ENCODE measurements at places on chromosomes 11 and 22.
A peak's percentile ranks its signal among the peaks of the same experiment; 100 is the strongest.

GRCh38 chr22:36145881-36146280 is 14.7 kb downstream of the APOL3 start:
- no peak for DNase-seq

GRCh38 chr11:18773681-18774080 is 17.9 kb downstream of the PTPN5 start:
- no peak for DNase-seq

DNA sequence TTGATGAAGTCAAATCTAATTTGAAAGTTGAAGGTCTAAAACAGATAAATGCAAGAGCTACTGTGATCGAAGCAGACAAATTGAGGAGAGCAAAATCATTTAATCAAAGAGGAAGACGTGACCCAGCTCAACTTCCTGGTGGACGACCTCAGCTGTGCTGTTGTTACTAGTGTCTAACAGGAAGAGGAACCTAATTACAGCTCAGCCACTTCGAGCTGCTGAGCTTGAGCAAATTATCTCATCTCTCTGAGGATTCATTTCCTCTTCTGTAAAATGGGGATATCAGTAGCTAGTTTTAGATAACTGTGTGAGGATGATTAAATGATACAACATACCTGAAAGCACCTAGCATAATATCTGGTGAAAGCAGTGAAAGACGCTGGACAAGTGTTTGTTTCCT is 48.6 kb upstream of the OLFML1 start:
- no peak for DNase-seq

- no peak for DNase-seq
Measured at GRCh38 chr11:68763926-68764657, 12.8 kb upstream of the TESMIN start.

DNA sequence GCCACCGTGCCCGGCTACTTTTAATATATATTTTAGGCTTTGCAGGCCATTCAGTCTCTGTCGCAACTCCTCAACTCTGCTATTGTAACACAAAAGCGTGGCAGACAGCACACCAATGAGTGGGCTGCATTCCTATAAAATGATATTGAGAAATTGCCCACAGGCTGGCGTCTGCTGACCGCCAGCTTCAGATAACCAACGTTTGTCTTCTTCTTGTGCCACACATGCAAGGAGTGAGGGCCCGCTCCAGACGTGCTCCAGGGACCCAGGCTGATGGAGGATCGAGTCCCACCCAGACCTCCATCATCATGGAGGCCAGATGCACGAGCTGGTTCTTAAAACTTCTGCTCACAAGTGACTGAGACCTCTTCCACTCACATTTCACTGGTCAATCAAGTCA is 35.4 kb upstream of the LINC01488 start:
- DNase-seq = no peak

DNA sequence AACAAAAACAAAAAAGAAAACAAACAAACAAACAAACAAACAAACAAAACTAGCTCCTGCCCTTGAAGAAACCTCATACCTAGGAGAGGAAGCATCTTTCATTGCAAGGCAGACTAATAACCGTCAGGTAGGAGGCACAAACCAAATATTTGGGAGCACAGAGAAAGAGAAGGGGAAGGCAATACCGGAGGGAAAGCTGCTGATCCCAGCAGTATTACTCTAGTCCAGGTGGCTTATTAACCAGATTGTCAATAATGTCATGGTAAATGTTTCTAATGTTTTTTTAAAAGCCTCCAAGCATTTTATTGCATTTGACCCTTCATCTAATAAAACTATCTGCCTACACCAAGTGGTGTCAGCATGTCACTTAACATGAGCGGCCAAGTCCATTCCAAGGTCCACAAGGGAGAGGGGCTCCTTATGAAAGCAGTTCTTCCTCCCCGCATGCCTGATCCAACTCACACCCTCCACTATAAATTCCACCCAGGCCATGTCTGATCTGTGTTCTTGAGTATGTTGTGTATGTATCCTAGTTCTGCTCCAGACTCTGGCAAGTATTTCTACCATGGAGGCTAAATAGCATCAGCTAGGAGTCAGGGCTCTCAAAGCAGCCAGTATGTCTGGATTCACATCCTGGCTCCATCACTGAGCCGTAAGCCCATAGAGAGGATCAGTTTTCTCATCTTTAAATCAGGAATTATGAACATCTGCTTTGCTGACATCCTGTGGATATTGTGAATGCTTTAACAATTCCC is 208.1 kb upstream of the TENM4 start:
- no peak for DNase-seq

- no peak for DNase-seq
Measured at GRCh38 chr11:29432719-29433325, 584.0 kb downstream of the KCNA4 start.

DNA sequence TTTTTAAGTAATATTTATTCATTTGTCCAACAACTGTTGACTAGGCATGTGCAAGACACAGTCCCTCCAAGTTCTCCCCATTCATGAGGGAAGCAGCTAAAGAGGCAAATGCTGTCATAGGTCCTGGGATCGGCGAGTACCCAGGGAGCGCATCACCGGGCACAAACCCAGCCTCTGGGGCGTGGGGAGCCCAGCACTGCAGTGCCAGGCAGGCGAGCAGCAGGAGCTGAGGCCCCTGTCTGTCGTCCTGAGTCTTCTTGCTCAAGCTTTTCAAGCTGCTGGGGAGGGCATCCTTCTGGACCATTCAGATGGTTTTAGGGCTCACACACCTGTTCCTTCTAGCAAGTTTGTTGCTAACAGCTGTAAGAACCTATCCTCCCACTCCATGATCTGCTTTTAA is 62.1 kb downstream of the PPFIA1 start:
- DNase-seq = no peak

DNA sequence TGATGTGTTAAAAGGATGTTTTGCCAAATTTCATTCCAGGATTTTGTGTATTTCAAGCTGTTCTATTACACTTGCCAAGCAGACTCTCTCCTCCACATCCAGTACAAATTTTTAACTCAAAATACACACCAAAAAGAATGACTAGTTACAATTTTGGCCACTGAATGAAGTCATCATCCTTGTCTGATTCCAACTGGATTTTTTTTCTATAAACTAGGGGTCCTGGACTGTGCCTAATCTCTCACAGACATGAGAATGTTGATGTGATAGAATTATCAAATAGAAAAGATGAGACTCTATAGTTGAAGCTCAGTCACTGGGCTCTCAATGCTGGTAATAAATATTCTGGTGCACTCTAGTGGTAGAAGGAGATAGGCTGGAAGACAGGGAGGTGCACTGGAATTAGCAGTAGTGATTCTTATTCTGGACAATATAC is 85.8 kb downstream of the FANCF start:
- DNase-seq = no peak

DNA sequence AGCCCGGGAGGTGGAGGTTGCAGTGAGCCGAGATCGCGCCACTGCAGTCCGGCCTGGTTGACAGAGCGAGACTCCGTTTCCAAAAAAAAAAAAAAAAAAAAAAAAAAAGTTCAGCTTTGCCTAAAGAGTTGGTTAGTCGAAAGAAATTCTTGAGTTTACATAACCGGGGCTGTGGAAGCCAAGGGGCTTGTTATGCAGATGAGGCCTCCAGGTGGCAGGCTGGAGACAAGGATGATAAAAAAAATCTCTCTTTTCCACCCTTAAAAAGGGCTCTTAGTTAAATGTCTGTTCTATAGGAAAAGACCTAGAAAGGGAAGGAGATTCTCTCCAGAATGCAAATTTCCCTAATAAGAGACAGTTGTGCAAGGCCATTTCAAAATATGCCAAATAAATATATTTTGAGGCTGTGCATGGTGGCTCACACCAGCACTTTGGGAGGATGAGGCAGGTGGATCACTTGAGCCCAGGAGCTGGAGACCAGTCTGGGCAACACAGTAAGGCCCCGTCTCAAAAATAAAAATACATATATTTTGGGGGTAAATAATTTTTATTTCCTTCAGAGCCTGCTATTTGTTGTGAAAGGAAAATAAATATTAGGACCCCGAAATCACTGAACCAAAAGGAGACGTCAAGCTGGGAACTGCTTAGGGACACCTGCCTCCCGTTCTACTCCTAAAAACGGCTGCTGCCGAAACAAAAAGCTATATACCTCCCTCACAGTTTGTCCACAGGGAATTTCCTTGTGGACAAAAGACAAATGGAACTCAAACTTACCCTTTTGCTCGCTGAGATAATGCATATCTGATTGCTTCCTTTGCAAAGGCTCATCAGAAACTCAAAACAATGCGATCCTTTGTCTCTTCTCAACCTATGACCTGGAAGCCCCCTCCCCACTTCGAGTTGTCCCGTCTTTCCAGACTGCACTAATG is 2.4 kb upstream of the IFITM2 start:
- DNase-seq = peak; percentile 39

DNA sequence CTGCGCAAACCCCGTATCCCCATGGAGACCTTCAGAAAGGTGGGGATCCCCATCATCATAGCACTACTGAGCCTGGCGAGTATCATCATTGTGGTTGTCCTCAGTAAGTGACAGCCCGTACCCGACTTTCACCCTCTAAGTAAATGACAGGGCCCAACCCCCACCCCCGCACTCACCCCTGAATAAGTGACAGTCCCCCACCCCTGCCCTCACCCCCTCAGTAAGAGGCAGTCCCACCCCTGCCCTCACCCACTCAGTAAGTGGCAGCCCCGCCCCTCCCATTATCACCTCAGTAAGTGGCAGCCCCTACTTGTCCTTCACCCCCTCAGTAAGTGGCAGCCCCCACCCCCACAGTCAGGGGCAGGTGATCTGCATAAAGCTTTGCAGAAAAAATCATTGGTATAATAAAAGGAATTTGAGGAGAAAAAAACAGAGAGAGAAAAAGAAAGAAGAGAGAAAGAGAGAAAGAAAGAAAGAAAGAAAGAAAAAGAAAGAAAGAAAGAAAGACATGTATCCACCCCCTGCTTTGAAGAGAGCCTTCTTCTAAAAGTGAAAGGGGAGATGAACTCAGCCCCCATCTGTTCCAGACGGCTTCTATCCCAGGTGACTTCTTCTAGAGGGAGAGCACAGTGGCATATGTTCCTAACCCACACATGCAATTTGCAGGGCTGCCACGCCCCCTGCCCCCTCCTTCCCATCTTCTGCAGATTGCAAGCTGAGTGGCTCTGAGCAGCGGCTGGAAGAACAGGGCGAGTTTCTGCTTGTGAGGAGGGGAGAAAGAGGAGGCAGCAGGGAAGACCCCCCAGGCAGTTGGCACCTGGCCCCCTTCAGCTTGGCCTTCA is 12.5 kb upstream of the SMIM35 start:
- DNase-seq = no peak

DNA sequence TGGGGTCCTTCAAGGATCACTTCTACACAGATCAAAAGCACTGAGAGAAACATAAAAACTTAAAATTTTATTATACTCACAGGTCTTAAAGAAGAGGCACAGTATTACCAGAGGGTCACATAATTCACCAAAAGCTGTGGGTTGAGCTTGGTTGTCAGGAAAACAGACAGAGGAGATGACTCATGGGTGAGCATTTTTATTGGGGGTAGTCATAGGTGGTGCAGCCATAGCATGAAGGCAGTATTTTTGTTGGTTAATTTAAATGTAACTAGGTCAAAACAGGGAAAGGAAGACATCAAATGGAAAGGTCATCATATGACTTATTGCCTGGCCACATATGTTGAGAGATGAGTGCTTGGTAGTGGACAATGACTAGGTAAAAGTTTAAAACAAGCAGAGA is 24.2 kb downstream of the OR5B17 start:
- DNase-seq = no peak

DNA sequence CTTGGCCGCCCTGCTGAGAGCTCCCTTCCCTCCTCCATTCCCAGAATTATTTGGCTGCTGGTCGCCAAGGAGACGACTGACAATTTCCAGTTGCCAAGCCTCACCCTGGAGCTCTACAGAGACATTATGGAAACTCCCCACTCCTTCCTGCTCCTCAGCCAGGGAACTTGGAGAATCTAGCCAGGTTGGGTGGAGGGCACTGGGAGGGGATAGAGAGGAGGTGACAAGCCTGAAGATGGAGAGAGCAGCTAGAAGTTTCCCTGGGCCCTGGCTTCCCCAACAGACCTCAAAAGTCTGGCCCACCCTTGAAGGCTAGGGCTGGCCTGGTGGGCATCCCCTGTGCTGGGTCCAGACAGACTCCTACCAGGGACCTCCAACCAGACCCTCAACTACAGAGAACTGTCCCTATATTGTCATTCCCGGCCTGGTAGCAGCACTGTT is 6.7 kb upstream of the VSIG10L2 start:
- no peak for DNase-seq

DNA sequence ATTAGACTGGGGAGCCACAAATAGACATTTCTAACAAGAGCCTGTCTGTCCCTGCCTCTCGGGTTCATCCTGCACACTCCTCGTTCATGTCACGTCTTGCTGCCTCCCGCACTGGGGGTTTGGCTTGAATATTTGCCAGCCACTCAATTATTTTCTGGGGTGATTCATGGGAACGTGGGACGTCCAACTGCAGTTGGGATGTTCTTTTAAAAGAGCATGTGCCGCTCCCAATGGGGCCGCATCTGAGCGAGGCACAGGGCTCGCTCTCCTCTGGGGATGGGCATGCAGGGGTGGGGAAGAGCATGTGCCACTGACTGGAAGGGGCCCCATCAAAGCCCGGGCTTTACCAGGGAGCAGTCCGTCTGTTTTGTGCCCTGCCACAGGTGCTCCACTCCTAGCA is 43.4 kb downstream of the PARVG start:
- DNase-seq = no peak

DNA sequence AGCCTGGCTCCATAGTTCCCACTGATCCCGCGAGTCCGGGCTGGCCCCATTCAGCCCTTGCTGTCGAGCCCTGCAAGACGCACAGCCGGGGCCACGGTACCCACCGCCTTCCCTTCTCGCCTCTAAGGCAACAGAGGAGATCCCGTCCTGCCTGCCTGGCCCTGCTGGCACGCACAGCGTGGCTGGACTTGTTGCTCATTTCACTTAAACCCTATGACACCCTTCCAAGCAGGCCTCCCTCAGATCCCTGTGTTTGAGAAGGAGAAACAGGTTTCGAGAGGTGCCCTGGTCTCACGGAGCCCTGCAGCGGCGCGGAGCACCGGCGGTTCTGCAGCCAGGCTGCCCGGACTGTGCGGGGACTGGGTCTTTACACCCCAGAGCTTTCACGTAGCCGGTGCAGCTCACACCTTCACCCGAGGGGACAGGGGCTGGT is 1048.4 kb downstream of the BRD1 start:
- DNase-seq = no peak

DNA sequence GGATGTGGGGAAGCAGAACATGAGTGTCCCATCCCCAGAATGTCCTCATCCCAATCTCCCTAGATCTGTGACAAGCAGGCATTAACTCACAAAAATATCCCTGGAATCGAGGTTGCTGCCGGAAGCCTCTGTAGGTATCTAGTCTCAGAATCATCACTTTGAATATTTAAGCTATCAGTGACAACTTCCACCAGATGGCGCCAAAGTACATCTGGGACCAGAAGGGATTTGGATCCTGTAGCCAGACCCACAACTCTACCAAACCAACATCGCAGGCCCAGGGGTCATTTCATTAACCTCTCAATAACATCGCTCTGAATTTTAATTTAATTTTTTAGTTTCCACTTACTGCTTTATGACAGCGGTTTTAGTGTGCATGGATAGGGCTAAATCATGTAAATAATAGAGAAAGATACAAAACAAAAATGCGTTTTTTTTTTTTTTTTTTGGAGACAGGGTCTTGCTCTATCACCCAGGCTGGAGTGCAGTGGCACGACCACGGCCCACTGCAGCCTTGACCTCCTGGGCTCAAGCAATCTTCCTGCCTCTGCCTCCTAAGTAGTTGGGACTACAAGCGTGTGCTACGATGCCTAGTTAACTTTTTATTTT is 1.1 kb upstream of the EXT2 start:
- DNase-seq = peak; percentile 74

Measured in stimulated activated naive CD4-positive, alpha-beta T cell treated with Interleukin-2 at 50 U/mL for 16 hours (primary cell).